CD4-positive, CD25-positive, alpha-beta regulatory T cell (primary cell): ENCODE measurements at places on chromosomes 1 and 21.

DNA sequence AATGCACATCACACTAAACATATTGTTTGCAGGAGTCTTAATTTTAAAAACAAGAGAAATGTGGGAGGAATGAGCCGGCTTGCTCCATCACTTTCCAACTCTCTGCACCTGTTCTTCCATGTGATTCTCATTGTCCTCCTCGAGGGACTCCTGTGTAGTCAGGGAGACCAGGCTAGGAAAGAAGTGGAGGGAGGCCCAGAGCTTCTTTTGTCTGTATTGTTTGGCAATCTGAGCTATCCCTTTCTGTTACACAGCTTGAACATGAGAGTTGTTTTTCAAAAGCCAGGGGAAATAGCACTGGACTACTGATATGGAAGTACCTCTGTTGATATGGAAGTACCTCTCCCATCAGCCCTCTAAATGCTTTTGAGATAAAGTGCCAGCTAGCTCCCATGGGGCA is 18.8 kb upstream of the LRRC8D start:
- no peak for DNase-seq
- H3K27me3 ChIP-seq = peaks cover 5% of the 10 kb centered on the region
- H3K4me3 ChIP-seq = no peak overlapping the region

- DNase-seq = no peak
- no peaks in the 10 kb centered on the region for H3K27me3 ChIP-seq
- peak overlapping the region; percentile 44 for H3K4me3 ChIP-seq
- H3K27ac ChIP-seq = peak overlapping the region; percentile 84
- no peaks in the 10 kb centered on the region for H3K36me3 ChIP-seq
Observed at GRCh38 chr1:155007251-155007828, 4.7 kb downstream of the ZBTB7B start.

DNA sequence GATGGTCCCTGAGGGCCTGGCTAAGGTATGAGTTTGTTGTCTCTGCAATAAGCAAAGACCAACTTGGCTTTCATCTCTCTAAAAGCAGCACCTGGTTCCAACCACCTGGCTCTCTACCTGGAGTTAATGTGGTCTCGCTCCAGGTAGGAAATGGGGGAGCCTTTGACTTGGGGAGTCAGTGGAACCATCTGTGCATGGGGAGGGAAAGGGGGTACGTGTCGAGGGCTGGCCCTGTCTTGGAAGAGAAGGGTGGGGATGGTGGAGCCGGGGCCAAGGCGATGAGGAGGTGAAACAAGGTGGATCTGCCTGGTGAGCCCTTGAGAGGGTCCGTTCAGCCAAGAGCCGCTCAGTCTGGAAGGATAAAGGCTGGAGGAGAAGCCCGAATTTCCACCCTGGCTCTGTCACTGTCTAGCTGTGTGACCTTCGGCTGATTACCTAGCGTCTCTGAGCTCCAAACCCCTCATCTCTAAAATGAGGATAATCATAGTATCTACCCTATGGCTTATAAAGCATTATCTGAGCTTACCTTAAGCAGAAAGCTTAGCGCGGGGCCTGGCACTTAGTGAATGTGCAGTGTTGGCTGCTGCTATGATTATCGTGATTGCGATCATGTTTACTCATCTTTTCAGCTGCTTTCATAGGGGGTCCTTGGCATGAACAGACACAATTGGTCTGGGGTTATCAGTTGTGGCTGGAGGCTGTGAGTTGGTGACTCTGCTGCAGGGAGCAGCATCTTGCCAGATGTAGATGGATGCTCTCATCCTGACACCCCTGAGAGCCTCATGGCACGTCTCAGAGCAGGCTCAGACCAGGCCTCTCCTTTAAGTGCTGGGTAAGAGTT is 78.7 kb downstream of the ACTL8 start:
- no peak for DNase-seq
- H3K36me3 ChIP-seq = no peaks in the 10 kb centered on the region
- H3K27me3 ChIP-seq = no peaks in the 10 kb centered on the region
- H3K4me1 ChIP-seq = no peaks in the 10 kb centered on the region

- H3K27me3 ChIP-seq = peaks cover 15% of the 10 kb centered on the region
- no peak for DNase-seq
- no peaks in the 10 kb centered on the region for H3K36me3 ChIP-seq
- H3K4me3 ChIP-seq = no peak overlapping the region
Observed at GRCh38 chr1:99266726-99267125, 2.4 kb downstream of the PLPPR4 start.

DNA sequence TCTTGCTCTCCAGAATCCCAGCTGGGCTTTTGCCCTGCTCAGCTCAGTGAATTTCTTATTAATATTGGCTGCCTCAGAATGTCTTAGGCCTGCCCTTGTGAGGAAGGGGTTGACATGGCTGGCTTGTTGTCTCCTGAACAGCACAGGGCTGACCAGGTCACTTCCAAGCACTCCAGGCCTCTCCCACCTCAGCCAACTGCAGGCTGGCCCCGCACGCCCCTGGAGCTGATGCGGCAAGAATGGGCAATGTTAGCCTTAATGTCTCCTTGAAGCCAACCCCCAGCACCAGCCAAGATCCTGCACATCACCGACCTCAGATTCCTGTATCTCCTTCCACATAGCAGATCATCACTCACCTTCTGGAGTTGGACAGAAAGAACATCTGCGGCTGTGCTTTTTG is 598.6 kb downstream of the AJAP1 start:
- DNase-seq = no peak
- no peak overlapping the region for H3K4me3 ChIP-seq
- no peaks in the 10 kb centered on the region for H3K4me1 ChIP-seq
- no peaks in the 10 kb centered on the region for H3K36me3 ChIP-seq

DNA sequence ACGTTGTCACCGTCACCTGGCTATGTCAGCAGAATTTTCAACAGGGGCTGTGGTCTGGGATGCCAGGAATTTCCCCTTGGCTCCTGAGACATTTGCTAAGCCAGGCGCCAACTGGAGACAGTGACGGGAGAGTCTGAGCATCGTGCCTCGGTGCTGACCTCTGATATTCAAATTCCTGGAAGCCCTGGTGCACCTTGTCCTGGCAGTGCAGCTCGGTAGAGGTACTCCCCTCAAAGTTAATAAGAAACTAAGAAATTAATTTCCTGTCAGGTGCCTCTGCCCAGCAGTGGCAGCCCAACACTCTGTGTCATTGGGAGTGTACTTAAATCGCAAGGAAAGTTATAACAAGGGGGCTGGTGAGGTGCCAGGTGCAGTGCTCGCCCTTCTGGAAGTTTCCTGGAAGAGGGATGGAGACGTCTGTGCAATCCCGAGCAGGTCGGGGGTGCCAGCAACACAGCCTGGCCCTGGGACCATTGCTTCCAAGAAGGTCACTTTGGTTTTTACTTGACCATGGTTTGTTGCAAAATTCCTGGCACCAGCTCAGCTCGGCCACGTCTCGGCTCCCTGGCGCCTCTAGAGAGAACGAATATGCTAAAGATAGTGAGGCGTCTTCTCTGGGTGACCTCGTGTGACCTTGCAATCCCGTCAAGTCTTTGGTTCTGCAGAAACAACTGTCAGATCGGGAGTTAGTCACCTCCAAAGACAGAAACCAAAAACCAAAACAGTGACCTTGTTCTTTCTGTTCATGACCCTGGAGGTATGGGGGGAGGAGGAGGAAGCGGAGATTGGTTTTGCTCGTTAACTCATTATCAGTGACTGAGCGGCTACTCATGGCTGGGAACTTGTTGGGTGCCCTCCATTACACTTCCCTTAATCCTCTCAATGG is 149.5 kb upstream of the VAMP3 start:
- no peak overlapping the region for H3K4me3 ChIP-seq
- H3K27me3 ChIP-seq = no peaks in the 10 kb centered on the region
- no peaks in the 10 kb centered on the region for H3K36me3 ChIP-seq
- H3K27ac ChIP-seq = no peak overlapping the region
- H3K4me1 ChIP-seq = no peaks in the 10 kb centered on the region

DNA sequence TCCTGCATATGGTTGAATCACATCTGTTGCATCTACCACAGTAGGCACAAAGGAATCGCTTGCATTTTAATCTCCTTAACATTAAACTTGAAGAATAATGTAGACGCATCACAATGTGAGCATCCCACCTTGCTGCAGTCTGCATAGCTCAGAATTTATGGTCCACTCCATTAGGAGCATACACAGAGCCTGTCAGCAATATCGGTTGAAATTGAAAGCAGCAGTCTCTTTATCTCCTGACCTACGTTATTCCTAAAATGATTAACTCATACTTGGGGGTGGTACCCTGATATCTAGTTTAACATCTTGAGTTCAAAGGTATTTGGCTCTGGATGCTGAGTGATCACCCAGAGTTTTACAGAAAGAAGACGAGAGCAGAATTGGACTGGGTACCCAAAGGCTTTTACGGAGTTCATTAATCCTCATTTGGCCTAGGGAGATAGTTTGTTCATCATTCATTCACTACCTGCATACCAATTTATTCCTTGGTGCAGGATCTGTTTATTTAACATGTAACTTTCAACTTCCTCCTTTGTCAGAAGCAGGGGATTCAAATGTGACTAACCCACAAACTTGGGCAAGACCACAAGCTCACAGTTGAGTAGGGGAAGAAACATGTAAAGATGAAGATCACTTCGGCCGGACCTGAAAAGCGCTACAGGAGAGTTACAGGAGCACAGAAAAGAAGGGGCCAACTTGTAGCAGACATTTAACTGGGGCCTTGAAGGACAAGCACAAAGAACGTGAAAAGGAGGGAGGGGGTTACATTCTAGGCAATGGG is 187.9 kb downstream of the DAB1 start:
- no peaks in the 10 kb centered on the region for H3K36me3 ChIP-seq
- no peak overlapping the region for H3K27ac ChIP-seq
- H3K27me3 ChIP-seq = no peaks in the 10 kb centered on the region
- H3K4me1 ChIP-seq = no peaks in the 10 kb centered on the region

- no peak overlapping the region for H3K27ac ChIP-seq
- H3K4me1 ChIP-seq = peaks cover 21% of the 10 kb centered on the region
- H3K27me3 ChIP-seq = peaks cover 10% of the 10 kb centered on the region
- DNase-seq = no peak
- H3K4me3 ChIP-seq = no peak overlapping the region
Observed at GRCh38 chr1:21668232-21668950, 766 bp downstream of the RAP1GAP start.

DNA sequence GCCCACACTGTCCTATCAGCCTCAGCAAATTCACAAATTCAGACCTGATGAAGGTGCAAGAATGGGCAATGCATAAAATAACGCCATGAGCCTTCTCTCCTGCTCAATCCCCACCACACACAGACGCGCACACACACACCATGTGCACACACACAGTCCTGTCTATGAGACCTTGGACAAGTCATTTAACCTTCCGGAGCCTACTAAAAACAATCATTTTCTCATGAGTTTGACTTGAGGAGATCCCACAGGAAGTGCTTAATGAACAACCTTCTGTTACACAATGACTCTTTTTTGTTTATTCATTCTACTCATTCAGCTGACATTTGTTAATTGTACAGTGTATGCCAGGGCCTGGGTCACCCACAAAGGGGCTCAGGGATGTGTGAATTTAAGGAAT is 125.4 kb downstream of the EDEM3 start:
- H3K36me3 ChIP-seq = no peaks in the 10 kb centered on the region
- no peaks in the 10 kb centered on the region for H3K4me1 ChIP-seq
- no peak for DNase-seq

DNA sequence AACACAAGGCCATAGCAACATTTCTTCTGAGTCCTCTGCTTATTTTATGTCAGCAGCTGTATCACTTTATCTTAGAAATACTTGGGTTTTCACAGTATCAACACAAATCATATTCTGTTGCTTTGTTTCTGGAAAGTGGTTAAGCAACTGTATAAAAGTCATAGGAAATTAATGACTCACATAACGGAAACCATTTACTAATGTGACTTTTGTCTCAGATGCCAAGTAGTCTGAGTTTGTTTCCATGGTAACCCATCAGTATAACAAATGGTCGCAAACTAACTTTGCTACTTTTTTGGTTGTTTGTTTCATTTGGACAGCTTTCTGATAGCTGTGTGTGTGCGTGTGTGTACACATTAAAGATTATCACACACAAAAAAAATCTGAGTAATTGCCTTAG is 31.1 kb downstream of the EEIG2 start:
- H3K27me3 ChIP-seq = no peaks in the 10 kb centered on the region
- H3K4me3 ChIP-seq = peak overlapping the region; percentile 56

DNA sequence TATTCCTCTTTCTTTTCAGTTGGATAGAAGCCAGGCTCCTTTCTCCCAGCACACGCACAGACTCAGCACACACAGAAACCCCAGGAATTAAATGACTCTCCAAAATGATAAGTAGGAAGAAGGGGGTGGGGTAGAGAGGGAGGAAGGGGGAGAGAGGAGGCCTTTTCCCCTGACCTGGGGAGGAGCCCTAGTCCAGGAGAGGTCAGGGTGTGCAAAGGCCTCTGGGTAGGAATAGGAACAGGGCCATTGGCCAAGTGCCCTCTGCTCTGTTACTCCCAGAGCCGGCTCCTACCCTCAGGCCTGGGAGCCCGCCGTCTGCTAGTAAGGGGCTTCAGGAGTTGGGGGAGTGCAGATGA is 35.6 kb upstream of the PUM1 start:
- H3K27me3 ChIP-seq = no peaks in the 10 kb centered on the region
- no peak overlapping the region for H3K27ac ChIP-seq
- no peak overlapping the region for H3K4me3 ChIP-seq
- no peaks in the 10 kb centered on the region for H3K36me3 ChIP-seq

- no peaks in the 10 kb centered on the region for H3K27me3 ChIP-seq
- DNase-seq = no peak
- H3K27ac ChIP-seq = peak overlapping the region; percentile 16
- H3K4me1 ChIP-seq = peaks cover 89% of the 10 kb centered on the region
- H3K4me3 ChIP-seq = peak overlapping the region; percentile 70
- peaks cover 35% of the 10 kb centered on the region for H3K36me3 ChIP-seq
Observed at GRCh38 chr1:40045182-40045581, 4.7 kb downstream of the CAP1 start.

GRCh38 chr1:24805534-24806301 is 60.5 kb downstream of the CLIC4 start:
- H3K27me3 ChIP-seq = peaks cover 5% of the 10 kb centered on the region
- no peaks in the 10 kb centered on the region for H3K36me3 ChIP-seq
- H3K27ac ChIP-seq = no peak overlapping the region
- no peak for DNase-seq
- H3K4me3 ChIP-seq = no peak overlapping the region

- peaks cover 8% of the 10 kb centered on the region for H3K36me3 ChIP-seq
- H3K27ac ChIP-seq = no peak overlapping the region
- DNase-seq = no peak
Observed at GRCh38 chr1:41509270-41509671, 24.8 kb upstream of the EDN2 start.

DNA sequence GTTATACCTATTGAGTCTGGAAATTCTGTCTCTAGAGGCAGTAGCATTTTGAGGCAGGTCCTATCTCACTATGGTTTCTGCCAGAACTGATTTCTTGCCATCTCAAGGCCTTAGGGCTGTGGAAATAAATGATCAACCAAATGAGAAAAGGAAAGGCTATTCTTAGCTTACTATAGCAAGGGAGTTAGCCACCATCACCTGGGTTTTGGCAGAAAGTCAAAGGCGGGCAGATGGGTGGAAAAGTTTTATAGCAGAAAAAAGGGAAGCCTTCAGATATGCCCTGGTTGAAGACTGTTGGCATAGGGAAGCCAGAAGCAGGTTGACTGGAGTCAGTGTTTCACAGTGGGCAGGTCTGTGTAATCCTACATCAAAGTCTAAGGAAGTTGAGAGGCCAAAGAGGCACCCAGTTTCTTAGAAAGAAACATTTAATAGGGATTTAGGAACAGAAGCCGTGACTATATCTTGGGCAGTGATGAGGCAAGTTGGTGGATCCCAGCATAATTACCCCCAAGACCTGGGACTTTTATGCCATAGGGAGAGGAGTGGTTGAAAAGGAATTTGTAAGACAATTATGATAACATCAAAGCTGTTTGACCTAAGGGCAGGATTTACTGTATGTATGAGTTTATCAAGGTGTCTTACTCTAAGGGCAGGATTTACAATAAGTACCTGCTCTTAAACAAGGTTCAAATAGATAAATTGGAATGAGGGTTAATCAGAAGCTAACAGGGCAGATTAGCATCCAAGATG is 29.7 kb downstream of the CTH start:
- H3K27ac ChIP-seq = no peak overlapping the region
- no peaks in the 10 kb centered on the region for H3K27me3 ChIP-seq
- no peak overlapping the region for H3K4me3 ChIP-seq
- DNase-seq = no peak
- H3K4me1 ChIP-seq = no peaks in the 10 kb centered on the region
